ENCODE measurements at places on chromosomes 6 and 20.

GRCh38 chr20:3788685-3789155, 2.2 kb upstream of the CENPB start:
- DNase-seq: no peak

DNA sequence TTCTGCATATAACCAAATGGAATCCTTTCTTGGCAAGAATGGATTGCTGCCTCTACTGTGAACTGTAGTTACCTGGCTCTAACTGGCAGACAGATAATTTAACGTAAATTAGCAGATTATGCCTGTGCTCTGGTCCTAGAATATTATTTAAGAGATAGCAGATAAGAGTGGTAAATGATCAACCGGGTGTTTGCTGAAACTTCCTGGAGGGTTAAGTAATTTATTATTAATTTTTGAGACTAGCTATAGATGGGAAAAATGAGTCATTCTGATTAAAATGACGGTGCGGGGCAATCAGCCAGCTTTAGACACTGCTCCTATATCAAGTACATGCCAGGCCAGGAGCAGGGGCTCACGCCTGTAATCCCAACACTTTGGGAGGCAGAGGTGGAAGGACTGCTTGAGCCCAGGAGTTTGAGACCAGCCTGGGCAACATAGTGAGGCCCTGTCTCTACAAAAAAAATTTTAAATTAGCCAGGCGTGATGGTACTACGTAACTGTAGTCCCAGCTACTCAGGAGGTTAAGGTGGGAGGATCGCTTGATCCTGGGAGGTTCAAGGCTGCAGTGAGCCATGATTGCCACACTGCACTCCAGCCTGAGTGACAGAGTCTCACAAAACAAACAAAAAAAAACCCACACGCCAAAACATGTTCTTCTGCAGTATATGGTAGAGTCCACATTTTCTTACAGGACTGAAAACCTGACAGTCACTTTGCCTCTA, 22.6 kb downstream of the B4GALT5 start:
- no peak for DNase-seq

DNA sequence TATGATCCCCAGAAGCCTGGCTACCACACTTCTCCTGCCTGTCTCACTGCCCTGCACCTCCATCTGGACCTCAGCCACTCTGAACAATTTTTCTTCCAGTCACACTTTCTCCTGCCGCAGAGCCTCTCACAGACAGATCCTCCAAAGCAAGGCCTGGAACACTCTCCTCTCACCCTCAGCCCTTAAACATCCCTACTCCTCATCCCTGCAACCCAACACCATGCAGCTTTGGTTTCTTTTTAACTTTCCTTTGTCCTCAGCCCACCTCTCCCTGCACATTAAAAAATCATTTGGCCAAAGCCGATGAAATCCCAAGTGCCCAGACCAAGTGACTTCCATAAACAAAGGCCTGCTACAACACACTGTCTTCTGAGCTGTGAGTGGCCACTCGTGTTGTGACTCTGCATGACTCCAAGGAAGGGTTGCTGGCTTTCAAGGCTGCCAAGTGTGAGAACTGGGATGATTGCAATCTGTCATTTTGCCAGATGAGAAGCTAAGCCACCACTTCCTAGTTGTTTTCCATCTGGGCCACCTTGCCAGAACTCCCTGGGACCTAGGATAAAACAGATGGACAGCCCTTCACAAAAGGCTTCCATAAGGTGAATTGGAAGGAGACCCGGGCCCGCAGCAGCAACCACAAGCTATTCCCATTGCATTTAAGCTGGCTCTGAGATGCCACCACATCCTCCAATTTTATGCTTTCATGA, 144.4 kb upstream of the SSTR4 start:
- no peak for DNase-seq

GRCh38 chr6:31163922-31164321, 5.5 kb downstream of the TCF19 start:
- DNase-seq: no peak

- DNase-seq: no peak
These were observed 253.8 kb downstream of the TBC1D7 start for GRCh38 chr6:13074415-13075140.
